ENCODE measurements at places on chromosomes 16 and 17.
A peak's percentile ranks its signal among the peaks of the same experiment; 100 is the strongest.

GRCh38 chr17:64658931-64659330, 3.2 kb downstream of the SMURF2 start:
- peak; percentile 13 for DNase-seq

- peak; percentile 97 for DNase-seq
Measured at GRCh38 chr17:7035591-7036368, at the start of gene SLC16A13. Gene SLC16A13 (plus strand): TSS chr17:7036015. CDS start chr17:7036383, 368 bp downstream.

DNA sequence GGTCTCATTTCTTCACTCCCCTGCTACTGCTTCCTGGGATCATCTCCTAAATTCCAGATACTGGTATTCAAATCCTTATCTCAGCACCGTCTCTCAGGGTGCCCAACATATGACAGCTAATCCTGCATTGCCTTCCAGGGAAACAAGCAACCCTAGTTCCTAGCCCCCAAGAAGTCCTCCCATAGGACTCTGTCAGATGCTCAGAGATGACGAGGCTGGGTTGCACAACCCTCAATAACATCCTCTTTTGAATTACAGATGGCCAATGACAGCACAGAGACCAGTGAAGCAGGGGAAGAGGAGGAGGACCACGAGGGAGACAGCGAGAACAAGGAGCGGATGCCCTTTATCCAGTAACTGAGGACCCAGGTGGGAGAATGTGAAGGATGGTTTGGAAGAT, 45.0 kb upstream of the CLEC3A start:
- no peak for DNase-seq

- no peak for DNase-seq
Measured at GRCh38 chr16:85069171-85069570, 41.6 kb downstream of the KIAA0513 start.

- DNase-seq: no peak
Measured at GRCh38 chr16:22240023-22240710, 34.1 kb downstream of the EEF2K start.

DNA sequence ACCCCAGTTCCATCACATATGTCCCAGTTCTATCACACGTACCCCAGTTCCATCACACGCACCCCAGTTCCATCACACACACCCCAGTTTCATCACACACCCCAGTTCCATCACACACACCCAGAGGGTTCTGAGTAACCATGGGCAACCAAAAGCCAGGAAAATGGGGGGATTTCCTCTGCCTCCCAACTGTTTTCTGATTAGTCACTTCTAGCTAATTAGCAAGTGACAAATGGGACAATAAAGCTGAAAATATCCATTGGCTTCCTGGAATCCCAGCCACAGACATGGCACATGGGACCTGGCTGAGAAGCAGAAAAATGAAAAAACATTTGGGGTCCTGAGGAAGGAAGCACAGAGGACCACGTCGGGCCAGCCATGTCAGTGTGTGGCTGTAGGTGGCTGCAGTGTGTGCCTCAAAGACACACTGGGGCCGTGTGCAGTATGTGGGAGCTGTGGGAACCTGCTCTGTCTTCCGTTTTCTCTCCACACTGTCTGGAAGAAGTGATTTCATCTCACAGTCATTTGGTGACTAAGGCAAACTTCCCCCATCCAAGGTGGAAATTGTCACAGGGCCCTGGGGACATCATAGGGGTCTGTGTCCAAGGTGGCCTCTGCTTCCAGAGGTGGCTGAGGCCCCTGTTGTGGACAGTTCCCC, 106.7 kb downstream of the CMIP start:
- peak; percentile 29 for DNase-seq

DNA sequence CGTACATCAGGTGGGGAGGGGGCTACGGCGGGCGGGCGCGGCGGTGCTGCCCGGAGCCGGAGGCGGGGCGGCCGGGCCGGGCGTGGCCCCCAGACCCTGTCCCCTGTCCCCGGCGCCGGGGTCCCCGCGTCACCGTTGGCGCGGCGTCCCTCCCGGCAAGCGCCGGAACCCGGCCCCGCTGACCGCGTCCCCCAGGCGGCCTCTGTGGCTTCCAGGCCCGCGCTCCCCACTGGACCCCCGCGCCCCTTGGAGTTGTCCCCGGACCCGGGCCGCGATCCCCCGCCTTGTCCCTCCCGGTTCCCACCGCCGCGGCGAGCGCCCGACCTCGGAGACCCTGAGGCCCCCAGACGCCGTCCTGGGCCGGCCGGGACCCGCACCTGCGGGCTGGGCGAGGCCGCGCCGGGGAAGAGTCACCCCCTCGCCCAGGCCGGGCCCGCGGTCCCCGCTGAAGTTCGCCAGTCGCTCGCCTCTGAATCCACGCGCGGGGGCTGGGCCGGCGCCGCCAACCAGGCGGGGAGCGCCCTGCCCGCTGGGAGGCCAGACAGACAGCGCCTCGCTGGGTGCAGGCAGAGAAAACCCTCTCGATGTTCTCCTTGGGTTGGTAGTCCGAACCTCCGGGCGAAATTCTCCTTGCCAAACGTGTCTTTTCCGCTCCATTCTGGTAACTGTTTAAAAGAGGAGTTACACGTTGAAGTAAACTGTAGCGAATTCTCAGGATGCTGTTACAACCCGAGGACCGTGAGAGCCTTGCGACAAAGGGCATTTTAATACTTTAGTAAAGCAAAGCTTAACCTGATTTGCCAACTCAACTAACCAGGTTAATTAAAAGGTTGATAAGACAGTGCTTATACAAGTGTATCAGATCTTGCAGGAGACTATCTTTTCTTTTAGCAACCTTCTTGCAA, 761 bp downstream of the GAN start:
- peak; percentile 5 for DNase-seq

- DNase-seq: no peak
Measured at GRCh38 chr17:444879-445454, 92.4 kb upstream of the RPH3AL start.

DNA sequence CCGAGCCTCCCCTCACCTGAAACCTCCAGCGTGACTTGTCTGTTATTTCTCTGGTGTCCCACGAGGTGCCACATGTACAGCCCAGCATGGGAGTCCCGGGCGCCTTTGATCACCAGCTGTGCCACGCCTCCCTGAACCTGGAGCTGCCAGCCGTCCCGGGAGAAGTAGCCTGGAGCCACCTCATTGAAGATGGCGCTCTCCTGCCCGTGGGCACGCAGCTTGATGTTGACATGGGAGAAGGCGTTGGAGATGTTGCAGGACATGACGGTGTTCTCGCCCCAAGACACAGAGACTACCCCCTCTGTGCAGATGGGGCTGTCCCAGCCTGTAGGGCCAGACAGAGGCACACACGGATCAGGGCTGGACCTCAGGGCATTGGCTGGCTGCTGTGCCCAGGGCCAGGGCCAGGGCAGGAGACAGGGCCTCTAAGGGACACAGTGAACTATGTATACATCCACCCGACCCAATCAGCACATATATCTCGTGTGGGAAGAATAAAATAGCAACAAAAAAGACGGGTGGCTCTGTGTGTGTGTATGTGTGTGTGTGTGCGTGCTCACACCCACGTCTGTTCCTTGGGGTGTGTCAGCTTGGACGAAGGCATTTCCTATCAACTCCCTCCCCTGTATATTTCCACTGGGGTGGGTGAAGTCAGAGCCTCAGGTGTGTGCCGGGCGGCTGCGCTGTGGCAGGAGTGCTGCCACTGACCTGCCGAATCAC, 7.3 kb upstream of the CD7 start:
- no peak for DNase-seq

DNA sequence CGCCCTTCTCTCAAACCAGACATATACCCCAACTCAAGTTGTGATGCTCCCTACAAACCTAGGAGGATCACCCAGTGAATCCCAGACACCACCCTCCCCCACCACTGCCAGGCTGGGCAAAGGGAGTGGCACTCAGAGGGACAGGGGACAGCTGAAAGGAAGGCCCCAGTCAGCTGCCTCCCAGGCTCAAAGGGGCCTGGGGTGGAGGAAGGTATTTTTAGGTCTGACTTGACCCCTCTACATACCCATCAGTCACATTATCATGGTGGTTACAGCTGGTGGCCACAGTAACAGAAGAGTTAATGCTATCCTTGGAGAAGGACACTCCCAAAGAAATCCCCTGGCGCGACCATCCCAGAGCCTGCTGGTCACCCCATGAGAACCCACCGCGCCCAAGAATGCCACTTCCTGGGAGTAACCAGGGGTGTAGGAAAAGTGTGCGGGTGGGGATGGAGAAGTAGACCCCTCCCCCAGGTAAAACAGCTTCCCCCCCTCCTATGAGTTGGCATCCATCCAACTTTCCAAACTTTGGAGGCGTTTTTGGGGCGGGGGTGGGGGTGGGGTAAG, 1.1 kb downstream of the CACNB1 start:
- no peak for DNase-seq

DNA sequence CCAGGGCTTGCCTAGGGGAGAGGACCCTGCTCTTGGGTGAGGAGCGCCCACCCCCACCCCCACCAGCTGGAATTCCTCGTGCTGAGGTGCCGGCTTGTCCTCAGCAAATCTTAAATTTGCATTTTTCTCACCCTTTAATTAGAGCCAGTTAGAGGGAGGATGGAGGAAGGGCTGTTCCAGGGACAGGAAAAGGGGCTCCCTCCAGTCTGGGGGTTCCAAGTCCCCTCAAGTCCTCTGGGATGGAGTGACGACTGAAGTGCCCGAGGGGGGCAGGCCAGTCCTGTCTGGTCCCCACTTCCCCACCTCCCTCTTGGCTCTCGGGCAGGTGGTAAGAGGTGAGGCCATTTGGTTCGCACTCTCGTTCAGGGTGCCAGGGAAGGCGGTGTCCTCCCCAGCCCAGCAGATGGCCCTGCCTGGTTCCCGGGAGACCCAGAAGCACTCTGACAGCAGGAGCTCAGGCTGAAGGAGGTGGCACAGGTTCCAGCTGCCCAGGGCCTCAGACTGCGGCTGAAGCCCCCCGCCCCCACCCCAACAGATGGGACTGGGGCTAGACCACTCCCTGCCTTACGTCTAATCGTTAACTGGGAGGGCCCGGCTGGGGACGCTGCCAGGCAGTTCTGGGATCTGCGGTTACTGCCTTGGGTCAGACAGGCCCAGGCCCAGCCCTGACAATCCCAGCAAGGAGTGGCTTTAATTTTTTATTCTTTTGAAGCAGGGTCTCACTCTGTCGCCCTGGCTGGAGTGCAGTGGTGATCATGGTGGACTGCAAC, 2.2 kb downstream of the RAB26 start:
- no peak for DNase-seq

- DNase-seq: no peak
Measured at GRCh38 chr17:61492759-61493526, 40.7 kb downstream of the TBX4 start.

- DNase-seq: peak; percentile 18
Measured at GRCh38 chr16:85612191-85612800, 826 bp upstream of the GSE1 start.

- DNase-seq: peak; percentile 31
Measured at GRCh38 chr16:24499193-24499814, 40.1 kb upstream of the RBBP6 start.

- peak; percentile 1 for DNase-seq
Measured at GRCh38 chr16:80027007-80027965, 426.7 kb upstream of the MAF start.

GRCh38 chr17:58415371-58416055, 1.8 kb downstream of the RNF43 start:
- no peak for DNase-seq

DNA sequence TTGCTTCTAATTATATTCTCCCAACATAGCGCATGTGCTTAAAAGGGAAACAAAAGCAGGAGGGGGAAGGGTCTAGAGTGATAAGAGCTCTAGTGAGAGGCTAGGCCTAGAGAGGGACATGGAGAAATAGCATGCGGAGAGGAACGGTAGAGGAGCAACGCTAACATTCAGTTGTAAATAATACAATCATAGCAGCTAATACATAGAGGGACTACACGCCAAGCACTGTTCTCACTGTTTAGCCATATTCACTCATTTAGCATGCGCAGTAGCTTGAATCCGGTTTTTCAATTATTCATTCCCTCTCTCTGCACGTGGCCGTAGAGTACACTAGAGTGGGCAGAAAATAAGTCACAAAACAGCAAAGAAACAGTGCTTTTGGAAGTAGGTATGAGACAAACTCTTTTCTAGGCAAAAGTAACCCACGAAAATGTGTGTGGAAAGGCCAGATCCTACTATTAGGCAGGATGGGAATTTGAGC, 1.7 kb upstream of the ALOX12 start:
- DNase-seq: no peak

GRCh38 chr17:35849469-35850348, 19.0 kb downstream of the HEATR9 start:
- peak; percentile 40 for DNase-seq

- DNase-seq: no peak
Measured at GRCh38 chr17:41415833-41416335, 8.5 kb downstream of the KRT37 start.

DNA sequence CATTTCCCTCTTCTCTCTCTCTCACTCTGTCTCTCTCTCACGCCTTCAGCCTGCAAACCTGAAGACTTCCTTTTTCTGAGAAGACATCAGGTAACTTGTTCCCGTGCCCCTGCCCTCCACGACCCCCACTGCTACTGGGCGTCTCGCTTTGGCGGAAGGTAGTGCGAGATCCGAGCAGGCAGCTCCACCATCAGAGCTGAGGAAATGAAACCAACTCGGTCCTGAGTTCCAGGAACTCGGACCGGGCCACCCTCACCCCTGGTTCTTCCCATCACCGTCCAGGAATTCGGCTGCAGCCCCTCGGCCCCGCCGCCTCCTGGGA, 585 bp downstream of the MLKL start:
- no peak for DNase-seq

DNA sequence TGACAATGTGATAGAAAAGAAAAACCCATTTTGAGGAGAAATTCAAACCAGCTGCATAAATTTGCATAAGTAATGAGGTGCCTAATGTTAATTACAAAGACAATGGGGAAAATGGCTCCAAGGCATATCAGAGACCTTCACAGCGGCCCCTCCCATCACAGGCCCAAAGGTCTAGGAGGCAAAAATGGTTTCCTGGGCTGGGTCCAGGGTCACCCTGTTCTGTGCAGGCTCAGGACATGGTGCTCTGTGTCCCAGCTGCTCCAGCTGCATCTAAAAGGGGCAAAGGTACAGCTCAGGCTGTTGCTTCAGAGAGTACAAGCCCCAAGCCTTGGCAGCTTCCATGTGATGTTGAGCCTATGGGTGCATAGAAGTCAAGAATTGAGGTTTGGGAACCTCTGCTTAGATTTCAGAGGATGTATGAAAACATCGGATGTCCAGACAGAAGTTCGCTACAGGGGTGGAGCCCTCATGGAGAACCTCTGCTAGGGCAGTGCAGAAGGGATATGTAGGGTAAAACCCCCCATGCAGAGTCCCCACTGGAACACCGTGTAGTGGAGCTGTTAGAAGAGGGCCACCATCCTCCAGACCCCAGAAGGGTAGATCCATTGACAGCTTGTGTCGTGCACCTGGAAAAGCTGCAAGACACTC, 40.6 kb downstream of the IKZF3 start:
- DNase-seq: no peak

DNA sequence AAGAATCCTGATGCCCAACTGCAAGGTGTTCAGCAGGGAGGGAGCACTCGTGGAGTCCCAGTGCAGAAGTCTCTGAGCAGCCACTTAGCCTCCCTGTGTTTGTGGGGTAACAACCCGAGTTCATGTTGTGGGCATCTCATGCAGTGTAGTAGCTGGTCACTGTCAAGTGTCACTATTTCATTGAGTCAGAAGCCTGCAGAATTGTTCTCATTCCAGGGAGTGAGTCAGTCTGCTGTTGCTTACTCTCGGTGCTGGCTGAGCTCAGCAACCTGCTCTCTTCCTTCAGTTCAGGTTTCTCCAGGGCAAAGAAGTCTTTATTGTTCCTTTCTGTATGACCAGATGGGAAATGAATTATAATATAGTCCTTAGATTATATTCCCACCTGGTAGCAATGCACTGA, 24.1 kb downstream of the HMOX2 start:
- no peak for DNase-seq

Data from GDM1 (cell line).